SK-MEL-5 (cell line): ENCODE measurements at places on chromosomes 3 and 15. TPM values are rescaled to one million over a fixed set of nuclear protein-coding genes. Genes with fewer than 3 reads are reported as not detected.
A peak's percentile ranks its signal among the peaks of the same experiment; 100 is the strongest.

The TICRR gene
- 3.2 and 3.7 TPM in 2 replicates for total RNA-seq

The LOXL1 gene
- total RNA-seq: 0.32 TPM in 1 of 2 replicates, not detected in the other

The NOX5 gene
- total RNA-seq: 4.0 TPM in 2 replicates

The KIF23 gene
- total RNA-seq: 61.8 and 63.0 TPM in 2 replicates

The NR2E3 gene
- not detected in 2 replicates for total RNA-seq

The TMCO5A gene
- total RNA-seq: not detected in 2 replicates

The GOLGA8S gene
- not detected in 2 replicates for total RNA-seq

The KCNAB1 gene
- 0.66 and 0.90 TPM in 2 replicates for total RNA-seq

The TUBGCP5 gene
- total RNA-seq: 19.9 and 22.9 TPM in 2 replicates

The CDHR4 gene
- total RNA-seq: not detected in 2 replicates

The TMCC1 gene
- 9.2 and 10.6 TPM in 2 replicates for total RNA-seq

The SLC22A13 gene
- total RNA-seq: 0.34 TPM in 1 of 2 replicates, not detected in the other

DNA sequence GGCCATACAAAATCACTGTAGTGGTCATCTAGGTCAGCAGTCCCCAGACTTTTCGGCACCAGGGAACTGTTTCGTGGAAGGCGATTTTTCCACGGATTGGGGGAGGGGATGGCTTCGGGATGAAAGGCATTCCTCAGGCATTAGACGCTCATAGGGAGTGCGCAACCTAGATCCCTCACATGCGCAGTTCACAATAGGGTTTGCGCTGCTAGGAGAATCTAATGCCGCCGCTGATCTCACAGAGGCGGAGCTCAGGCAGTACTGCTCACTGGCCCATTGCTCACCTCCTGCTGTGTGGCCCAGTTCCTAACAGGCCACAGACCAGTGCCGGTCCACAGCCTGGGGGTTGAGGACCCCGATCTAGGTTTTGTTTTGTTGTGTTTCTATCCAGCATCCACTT is 200.1 kb downstream of the SLC9A9 start:
- DNase-seq: peak; percentile 44

- no peak for DNase-seq
Measured at GRCh38 chr15:29055876-29056275, 170.1 kb downstream of the APBA2 start.

DNA sequence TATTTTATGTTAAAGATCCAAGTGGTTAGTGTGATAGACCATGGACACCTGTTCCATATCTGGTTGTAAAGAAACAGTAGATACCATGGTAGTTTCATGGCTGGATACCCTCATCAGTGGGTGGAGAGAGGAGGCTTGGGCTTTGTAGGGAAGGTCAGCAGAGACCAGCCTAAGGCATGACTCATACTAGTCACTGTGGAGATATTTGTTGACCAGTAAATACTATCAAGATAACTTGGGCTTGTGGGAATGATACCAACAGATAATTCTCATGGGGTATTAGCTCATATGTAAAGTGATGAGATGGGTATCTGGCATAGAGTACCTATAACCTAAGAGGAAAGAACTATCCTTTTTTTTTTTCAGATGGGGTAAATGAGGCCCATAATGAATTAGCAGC is 354.5 kb downstream of the CACNA2D3 start:
- no peak for DNase-seq

DNA sequence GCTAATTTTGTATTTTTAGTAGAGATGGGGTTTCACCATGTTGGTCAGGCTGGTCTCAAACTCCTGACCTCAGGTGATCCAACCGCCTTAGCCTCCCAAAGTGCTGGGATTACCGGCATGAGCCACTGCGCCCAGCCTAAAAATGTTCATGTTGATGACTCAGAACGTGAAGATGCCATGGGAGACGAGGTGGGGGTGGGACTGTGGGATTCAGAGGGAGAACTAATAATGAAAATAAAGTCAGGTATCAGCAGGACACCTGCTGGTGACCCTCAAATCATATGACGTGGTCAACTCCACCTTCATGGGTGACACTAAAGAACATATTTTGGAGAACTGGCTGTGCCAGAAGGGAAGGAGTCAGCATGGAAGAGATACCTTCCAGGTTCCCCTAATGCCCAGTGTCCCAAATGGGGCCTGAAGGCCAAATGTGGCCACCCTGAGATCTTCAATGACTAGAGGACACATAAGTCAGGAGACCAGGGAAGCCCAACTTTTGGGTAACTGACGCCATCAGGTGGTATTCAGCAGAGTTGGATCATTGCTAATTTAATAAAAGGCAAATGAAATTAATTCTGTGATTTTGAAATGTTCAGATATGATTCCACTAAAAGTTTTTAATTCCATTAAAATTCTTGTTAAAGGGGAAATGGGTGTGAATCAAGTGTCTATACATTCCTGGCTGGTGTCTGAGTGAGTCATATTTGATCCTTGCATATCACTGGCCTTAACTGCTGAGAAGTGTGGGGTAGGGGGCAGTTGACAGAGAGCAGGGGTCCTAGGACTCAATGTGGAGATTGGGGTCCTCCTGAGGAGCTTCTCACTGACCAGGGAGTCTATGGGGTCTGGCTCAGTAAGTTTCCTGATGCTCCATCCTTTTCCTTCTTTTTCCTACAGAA is 88.6 kb upstream of the GSK3B start:
- peak; percentile 53 for DNase-seq

- no peak for DNase-seq
Measured at GRCh38 chr3:109608574-109608973, 271.2 kb upstream of the DPPA4 start.

DNA sequence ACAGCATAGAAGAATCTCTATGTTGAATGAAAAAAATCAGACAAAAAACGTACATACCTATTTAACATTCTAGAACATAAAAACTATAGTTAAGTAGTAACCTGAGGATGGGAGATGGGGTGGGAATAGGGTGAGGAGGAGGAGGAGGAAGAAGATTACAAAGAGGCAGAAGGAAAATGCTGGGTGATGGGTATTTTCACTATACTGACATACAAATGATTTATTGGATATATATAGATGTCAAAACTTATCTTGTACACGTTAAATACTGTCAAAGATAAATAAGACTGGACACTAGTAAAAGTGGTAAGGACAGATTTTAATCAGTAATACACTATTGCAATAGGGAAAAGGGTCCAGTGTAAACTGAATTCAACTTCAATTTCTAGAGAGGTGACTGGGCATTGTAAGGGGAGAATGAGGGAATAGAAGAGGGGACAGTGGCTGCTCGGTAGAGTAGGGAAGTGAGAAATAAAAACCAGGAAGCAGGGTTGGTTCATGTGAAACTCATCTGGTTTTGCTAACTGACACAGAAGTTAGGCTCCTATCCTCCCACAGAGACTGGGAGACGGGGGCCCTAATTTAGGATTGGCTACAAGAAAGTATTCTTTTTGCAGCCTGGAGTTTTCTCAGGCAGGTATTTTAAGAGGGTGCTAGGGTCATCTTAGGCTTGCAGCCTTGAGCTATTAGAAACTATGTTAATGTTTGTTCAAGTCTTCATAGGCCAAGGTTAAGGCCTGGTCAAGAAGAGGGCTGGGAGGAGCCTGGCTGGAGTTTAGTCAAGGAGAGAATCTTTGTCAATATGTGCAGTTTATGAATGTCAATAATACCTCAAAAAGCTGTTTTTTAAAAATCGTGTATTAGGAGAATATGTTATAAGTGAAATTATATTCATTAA is 15.0 kb upstream of the C15orf61 start:
- DNase-seq: no peak

DNA sequence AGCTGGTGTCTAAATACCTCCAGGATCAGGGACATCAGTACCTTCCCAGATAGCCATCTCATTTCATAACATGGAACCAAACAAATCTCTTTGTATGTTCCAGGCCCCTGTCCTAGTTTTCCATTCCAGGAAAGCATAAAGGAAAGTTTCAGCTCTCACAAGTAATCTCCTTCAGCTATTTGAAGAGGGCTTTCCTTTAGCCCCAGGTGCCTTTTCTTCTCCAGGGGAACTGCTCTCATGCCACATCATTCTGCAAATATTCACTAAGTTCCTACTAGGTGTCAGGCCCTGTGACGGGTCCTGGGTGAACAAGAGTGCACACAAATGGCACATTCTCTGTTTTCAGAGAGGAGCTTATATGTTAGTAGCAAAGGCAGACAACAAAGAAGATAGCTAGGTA is 136.1 kb downstream of the ADAMTS9 start:
- no peak for DNase-seq

DNA sequence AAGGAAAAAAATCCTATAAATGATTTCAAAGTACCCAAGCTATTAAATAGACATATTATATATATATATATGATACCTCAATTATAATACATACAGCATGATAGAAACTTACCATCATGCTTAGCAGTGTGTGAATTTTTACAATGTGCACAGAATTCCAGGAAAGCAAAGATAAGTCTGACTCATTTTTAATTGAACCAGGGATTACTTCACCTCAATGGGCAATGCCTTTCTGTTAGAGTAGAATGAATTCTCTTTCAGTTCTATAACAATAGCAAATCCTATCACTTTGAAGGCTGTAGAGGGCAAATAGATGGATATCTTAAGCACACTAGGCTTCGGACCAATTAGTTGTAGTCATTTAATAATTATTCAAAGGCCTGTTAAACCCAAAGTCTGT is 54.8 kb upstream of the P3H2 start:
- DNase-seq: no peak

DNA sequence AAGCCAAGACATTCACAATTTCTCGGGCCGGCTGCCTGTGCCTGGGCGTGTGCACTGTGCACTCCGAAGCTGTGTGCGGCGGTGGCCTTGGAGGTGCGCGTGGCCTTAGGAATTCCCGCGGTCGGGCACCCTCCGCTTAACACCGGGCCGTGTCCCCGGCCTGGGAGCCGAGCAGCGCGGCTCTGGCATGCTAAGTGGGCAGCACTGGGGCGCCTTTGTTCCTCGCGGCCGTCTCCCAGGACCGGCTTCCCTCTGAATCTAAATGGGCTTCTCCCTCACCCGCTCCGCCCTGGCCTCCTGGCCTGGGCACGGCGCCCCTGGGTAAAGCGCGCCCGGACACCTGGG is 498 bp upstream of the ARNT2 start:
- DNase-seq: no peak

- no peak for DNase-seq
Measured at GRCh38 chr3:58769065-58769464, 102.5 kb upstream of the FAM3D start.

DNA sequence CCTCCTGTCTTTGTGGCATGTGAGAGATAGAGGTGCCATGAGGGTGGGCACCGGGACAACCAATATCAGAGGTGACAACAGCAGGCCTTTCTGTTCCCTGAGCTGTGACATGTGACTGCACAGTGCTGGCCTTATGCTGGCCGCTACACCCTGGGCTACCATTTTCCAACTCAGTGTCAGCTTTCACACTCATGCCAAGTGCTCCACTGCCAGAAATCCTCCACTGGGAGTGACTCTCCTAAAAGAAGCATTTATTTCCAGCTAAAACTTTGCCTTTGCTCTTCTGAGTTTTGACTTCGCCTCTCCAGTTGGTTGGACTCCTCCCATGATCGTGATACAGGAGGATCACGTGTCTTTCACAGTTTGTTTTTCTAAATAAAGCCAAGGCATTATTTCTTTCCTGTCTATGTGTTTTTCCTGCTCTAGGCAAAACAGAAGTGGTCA is 31.4 kb downstream of the CA12 start:
- DNase-seq: no peak

DNA sequence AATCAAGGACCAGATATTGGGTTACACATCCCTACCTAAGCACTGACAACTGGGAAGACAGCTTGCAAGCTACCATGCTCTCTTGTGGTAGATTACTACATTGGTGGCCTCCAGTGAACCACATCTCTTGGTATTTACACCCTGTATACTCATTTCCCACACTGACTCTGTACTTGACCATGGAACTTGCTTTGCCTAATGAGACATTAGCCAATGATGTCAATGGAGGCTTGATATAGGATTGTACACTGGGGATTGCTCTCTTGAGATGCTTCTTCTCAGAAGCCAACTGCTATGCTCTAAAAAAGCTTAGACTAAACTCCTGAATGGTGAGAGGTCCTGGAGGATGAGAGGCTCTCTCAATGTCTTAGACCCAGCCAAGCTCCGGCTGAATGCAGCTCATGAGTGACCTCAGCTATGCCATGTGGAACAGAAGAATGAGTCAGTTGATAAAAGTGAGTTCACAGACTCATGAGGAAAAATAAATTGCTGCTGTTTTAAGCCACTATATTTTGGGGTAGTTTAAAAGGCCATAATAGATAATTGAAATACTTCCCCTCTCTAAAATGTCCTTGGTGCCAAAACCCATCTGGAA is 61.5 kb upstream of the GALNT15 start:
- no peak for DNase-seq

- no peak for DNase-seq
Measured at GRCh38 chr3:42750834-42751233, 22.2 kb downstream of the CCDC13 start.

- DNase-seq: peak; percentile 15
Measured at GRCh38 chr15:66252685-66253417, 699 bp downstream of the MEGF11 start.
